Stimulated activated CD4-positive, alpha-beta T cell treated with anti-CD3 and anti-CD28 coated beads, Interleukin-1b, Interleukin-23, amount 100 ng/mL, for 48 hours (primary cell): ENCODE measurements at places on chromosomes 13 and 19.
A peak's percentile ranks its signal among the peaks of the same experiment; 100 is the strongest.

DNA sequence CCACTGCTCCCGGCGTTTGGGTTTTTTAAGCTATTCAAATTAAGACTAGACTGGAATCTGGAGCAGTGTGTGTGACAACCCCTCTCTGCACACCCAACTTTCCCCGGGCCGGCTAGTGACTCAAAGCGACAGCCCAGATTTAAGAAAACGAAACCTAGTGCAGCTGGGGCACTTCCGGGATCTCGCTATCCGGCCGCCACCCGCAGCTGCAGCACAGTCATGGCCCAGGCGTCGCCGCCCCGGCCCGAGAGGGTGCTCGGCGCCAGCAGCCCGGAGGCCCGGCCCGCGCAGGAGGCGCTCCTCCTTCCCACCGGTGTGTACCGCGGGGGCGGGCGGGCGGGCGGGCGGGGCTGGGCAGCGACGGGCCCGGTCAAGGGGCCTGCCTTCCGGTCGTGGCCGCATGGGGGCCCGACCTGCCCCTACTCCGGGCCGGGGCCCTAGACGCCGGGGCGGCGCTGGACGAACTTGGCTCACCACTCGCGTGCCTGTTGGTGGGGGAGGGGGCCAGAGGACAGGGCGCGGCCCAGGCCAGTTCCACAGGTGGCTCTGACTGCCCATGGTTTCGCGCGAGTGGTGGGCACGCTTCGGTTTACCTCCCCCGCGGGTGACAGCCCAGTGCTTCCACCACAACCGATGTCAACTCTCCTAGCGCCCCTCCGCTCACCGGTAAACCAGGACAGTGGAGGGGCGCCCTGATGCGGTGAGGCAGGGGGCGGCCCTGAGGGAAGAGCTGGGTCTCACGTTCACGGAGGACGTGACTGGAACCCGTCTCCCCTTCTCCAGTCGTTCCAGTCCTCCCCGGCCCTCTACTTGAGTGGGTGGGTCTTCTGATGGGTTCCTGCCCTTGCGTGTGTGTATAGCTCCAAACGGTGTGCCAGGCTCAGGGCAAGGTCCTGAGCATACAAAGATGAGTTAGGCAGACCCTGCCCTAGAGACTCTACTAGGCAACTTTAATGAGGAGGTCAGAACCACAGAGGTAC lies at the start of gene PHF11:
Gene PHF11 (plus strand): TSS at position 171 of the 980 bp plus-strand sequence. CDS start 49 bp downstream, at position 220.
- peak; percentile 93 for DNase-seq

GRCh38 chr13:98537740-98538139 lies 39.2 kb downstream of the STK24 start:
- no peak for DNase-seq

- DNase-seq, result no peak
Measured at GRCh38 chr13:41966671-41967070, 5.8 kb upstream of the VWA8 start.

GRCh38 chr13:41049480-41050440 lies 11.5 kb upstream of the WBP4 start:
- no peak for DNase-seq

GRCh38 chr13:65585346-65585745 lies 1644.8 kb downstream of the PCDH9 start:
- no peak for DNase-seq

DNA sequence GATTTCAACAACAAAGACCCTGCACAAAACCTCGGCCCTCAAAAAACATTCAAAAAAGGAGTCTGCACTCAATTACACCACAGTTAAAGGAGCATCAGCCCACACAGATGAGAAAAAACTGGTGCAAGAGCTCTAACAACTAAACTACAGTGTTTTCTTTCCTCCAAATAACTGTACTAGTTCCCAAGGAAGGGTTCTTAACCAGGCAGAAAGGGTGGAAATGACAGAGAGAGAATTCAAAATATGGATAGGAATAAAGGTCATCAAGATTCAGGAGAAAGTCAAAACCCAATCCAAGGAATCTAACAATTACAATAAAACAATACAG lies 176.4 kb upstream of the TRPC4 start:
- DNase-seq, result no peak

- no peak for DNase-seq
Measured at GRCh38 chr19:45515081-45515624, 7.9 kb downstream of the VASP start.

GRCh38 chr13:52061587-52061986 lies 37.1 kb downstream of the UTP14C start:
- DNase-seq, result no peak
